Esophagus squamous epithelium (tissue), 5 donors: ENCODE measurements at places on chromosomes 1 and 21.

GRCh38 chr1:228349701-228350171 is 56.9 kb downstream of the TRIM11 start:
- DNase-seq = no peak

DNA sequence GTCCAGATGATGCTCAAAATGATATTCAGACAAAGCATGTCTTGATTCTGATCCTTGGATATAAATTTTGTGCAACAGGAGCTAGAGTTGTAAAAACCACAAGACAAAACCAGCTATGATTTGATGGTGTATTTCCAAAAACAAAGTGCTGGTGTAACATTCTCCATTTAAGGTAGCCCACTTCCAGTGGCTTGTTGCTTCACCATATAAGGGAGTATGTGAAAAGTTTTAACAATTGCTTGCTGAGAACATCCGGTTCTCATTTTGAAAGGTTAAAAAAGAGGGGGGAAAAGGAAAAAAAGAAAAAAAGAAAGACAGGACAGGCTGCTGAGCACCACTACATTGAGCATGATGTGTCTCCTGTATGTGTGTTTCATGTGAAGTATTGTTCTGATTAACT is 123.6 kb downstream of the MACF1 start:
- no peak for DNase-seq

- no peak for DNase-seq
These were observed 135.1 kb downstream of the ZSCAN20 start for GRCh38 chr1:33607444-33608005.

DNA sequence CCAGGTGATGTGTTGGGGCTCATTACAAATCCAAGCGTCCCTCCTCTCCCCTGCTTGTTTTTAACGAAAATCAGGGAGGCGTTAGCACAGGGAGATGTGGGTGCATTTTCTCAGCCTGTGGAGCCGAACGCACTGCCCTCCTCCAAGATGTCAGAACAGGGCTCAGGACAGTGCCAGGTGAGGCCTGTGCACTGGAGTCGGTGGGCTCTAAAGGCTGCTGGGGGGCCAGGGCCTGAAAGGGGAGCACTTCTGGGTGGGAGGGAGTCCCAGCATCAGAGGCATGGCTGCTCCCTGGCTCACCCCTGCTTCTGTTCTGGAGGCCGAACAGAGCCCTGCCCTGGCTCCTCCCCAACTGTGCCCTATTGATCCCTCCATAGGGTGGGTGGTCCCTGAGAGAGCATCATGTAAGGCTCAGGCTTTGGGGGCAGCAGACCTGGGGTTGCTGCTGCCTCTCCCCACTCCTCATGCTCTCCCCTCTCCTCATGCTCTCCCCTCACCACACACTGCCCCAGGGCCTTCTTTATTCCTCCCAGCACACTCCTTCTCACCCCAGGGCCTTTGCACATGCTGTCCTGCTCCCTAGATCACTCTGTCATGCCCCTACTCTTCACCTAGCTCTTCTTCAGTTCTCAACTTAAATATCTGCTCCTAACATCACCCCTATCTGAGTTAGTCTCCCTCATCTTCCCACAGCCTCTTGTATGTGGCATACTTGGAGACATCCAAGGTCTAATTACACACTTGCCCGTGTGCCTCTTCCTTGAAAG is 725.2 kb downstream of the PTPRU start:
- no peak for DNase-seq

GRCh38 chr1:164834641-164835040 is 275.7 kb downstream of the PBX1 start:
- DNase-seq = no peak

DNA sequence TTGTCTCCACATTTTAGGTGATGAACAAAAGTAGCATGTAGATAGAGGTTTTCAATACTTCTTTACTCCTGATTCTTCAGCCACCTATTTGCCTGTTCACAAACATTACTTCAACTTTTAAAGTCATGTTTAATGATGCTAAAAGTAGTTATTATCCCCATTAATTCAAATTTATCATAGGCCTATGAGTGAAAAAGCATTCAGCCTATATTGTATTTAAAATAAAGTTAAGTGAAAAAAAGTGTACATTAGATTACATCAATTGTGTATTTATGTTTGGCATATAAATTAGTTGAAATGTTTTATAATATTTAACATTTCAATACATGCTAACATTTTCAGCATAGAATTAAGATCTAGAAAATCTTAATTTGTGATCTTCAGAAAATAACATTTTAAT is 10.5 kb downstream of the CDKN2C start:
- DNase-seq = no peak

DNA sequence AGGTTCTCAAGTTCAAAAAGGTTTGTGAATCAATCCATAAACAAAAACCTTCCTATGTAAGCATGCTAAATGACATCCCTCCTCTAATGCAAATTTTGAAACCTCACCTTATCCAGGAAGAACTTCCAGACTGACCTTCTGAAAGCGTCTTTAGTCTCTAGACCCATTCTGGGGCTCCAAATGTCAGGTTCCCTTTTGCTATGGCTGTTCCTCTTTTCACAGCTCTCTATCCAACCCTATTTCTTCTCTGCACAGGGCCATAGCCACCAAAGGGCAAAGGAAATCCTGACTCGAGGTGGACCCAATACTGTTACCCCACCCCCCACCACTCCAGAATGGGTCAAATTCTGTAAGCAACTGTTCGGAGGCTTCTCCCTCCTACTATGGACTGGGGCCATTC is 3.4 kb downstream of the ATP1A4 start:
- no peak for DNase-seq

DNA sequence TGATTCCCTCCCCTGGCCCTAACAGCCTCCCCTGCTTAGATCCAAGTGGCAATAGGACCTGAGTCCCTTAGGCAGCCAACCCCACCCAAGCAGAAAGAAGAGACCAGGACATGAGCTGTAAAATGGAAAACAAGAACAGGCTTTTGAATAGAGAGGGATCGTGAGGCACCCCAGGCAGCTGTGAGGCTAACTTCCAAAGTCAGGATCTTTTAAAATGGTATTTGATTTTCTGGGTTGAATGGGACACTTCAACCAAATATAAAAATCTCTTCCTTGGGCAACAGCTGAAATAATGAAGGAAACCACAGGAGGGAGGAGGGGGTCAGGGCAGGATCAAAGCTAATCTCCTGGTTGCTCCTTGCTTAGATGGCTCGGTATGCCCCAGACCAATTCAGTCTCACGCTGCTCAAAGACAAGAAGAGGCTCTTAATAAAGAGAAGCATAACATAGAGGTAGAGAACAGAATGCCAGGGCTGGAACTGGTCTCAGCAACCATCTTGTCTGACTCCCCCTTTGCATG is 28.6 kb upstream of the AVPR1B start:
- DNase-seq = no peak

GRCh38 chr1:96515430-96515829 is 206.2 kb upstream of the PTBP2 start:
- no peak for DNase-seq

GRCh38 chr1:16718908-16719533 is 21.3 kb upstream of the RNU1-4 start:
- no peak for DNase-seq

- no peak for DNase-seq
These were observed 17.9 kb downstream of the MRAP start for GRCh38 chr21:32316361-32317215.
